ENCODE measurements at places on chromosomes 13 and 19. TPM values are rescaled to one million over a fixed set of nuclear protein-coding genes. Genes with fewer than 3 reads are reported as not detected.

DNA sequence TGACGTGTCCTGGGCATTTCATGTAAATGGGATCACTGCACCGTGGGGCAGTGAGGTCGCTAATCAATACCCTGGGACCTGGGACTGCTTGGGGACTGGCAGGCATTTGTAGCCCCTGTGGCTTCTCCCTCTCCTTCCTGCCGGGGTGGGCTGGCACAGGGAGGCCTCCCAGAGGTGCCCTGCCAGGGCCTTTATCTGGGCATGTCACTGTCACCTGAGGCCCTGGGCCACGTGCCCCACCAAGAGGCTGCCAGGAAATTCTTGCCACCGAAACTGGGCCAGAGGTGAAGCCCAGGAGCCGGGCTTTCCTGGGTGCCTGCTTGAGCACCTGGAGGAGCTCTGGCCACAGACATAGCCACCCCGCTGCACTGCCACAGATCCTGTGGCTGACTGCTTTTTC is 1.8 kb upstream of the NMRK2 start:
- DNase-seq = no peak

Gene MEIOSIN
- polyA plus RNA-seq = not detected

GRCh38 chr13:112652512-112653070 is 37.2 kb upstream of the ATP11A start:
- no peak for DNase-seq

DNA sequence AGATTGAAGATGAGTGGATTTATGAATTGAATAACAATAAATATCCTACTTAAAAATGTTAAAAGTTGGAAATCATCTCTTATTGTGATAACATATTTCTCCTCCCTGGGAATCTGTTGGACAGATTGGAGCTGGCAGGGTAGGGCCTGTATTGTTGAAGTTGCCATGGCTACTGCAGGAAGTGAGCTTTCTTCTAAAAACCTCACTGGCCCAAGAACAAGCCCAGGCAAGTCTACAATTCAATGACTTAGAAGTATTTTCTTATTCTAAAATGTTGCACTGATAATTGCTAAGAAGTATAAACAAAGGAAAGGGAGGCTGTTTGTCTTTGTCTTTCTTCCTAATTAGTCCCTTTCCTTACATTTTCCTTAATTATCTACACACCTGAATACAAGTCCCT is 112.1 kb downstream of the DLEU7 start:
- DNase-seq = no peak

DNA sequence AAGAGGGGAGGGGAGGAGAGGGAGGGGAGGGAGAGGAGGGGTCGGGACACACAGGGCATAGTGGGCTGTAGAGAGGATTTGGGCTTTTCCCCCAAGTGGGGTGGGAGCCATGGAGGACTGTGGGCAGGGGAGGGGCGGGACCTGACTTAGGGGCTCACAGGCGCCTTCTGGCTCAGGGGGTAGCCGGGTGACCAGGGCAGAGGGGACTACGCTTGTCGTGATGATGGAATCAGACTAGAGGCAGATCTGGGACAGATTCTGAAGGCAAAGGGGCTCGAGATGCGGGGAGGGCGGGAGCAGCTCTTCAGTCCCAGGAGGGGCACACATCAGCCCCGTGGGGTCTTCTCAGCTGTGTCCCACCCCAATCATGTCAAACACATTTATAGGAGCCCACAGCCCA is 13.5 kb downstream of the NDUFA11 start:
- no peak for DNase-seq
